ENCODE measurements at places on chromosomes 1 and 21.
A peak's percentile ranks its signal among the peaks of the same experiment; 100 is the strongest.

- no peak for DNase-seq
Measured at GRCh38 chr1:192904438-192904895, 95.6 kb downstream of the RGS2 start.

GRCh38 chr1:154972517-154973343, 1.8 kb upstream of the CKS1B start:
- DNase-seq = no peak

- peak; percentile 43 for DNase-seq
Measured at GRCh38 chr21:31283025-31283424, 61.0 kb downstream of the TIAM1 start.

GRCh38 chr1:152924191-152924590, 15.8 kb downstream of the IVL start:
- DNase-seq = no peak

GRCh38 chr21:41705546-41706262, 61.1 kb downstream of the RIPK4 start:
- no peak for DNase-seq
